ENCODE measurements at places on chromosomes 1 and 21. TPM values are rescaled to one million over a fixed set of nuclear protein-coding genes. Genes with fewer than 3 reads are reported as not detected.

DNA sequence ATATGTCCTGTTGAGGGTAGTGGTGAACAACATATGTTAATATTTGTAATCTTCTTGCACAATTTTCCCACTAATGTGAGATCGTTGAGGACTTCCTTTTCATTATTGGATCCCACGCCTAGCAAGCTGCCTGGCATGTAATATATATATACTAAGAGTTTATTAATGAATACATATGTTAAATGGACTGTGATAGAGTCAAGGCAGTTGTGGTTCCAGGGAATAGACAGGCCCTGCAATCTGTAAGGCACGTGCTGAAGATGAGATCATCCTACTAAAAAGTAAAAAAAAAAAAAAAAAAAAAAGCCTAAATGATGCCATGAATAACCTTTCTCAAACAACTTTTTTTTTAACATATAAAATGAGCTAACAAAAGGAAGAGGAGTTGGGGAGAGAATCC is 28.9 kb downstream of the PLPPR5 start:
- DNase-seq = no peak

DNA sequence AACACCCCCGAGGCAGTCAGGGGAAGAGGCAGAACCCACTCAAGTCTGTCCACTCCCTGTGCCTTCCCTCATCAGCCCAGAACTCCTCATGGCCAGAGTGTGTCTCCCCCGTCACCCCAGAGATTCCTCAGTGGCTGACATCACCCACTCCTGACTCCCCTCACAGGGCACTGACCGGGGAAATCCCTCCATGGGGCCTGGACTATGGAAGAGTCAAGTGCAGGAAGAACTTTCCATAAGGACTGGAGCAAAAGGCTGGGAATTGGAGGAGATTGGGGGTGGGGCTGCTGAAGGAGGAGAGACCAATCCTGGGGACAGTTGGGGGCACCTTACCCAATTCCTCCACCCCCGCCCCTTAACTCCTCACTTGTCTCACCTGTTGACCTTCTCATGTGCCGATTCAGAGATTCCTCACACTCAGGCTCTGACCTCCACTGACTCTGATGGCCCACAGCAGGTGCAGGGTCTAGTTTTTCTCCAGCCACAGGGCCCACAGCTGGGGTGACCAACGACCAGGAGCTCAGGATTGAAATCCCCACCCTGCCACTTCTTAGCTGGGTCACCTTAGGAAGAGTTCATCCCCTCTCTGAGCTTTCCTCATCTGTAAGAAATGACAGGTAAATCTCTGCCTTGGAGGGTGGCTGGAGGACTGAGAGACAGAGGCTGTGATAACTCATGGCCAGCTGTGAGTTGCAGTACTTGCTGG is 481 bp upstream of the EXTL1 start:
- DNase-seq = no peak

DNA sequence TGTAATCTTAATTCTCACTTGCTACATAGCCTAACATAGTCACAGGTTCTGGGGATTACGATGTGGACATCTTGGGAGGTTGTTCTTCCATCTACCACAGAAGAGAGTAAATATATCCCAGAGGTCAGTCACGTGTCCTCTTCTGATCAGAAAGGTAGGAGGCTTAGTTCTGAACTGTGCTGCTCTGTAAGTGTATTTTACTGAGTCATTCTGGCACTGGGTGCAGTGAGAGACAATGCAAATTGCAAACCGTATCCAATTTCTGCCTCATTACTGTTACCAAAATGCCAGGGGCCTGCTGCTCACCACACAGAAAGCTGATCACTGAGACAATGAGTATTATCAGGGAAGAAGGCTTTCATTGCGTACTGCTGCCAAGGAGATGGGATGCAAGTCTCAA is 104.0 kb downstream of the GABPA start:
- peak; percentile 32 for DNase-seq

- DNase-seq = peak; percentile 32
These were observed 12.5 kb downstream of the TRAF3IP3 start for GRCh38 chr1:209768354-209768774.

The GBP5 gene
- not detected for total RNA-seq

- no peak for DNase-seq
These were observed 15.7 kb downstream of the AVPR1B start for GRCh38 chr1:206101351-206102045.

The ACTL8 gene
- total RNA-seq = not detected

DNA sequence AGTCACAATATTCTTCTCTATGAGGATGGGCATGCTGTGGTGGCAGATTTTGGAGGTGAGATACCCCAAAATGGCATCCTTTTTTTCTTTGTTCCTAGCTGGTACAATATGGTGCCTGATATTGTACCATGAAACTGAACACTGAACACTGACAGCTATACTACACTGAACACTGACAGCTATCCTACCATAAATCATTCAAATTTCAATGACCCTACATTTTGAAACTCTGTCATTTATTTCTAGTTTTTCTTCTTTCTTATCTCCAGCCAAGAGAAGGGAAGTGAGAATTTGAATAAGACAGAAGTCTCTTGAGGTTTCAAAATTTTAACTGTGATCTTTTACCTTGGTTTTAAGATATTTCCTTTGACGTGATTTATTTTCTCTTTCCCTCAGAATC is 76.3 kb downstream of the LRRC53 start:
- no peak for DNase-seq

The ACKR1 gene
- not detected for total RNA-seq

DNA sequence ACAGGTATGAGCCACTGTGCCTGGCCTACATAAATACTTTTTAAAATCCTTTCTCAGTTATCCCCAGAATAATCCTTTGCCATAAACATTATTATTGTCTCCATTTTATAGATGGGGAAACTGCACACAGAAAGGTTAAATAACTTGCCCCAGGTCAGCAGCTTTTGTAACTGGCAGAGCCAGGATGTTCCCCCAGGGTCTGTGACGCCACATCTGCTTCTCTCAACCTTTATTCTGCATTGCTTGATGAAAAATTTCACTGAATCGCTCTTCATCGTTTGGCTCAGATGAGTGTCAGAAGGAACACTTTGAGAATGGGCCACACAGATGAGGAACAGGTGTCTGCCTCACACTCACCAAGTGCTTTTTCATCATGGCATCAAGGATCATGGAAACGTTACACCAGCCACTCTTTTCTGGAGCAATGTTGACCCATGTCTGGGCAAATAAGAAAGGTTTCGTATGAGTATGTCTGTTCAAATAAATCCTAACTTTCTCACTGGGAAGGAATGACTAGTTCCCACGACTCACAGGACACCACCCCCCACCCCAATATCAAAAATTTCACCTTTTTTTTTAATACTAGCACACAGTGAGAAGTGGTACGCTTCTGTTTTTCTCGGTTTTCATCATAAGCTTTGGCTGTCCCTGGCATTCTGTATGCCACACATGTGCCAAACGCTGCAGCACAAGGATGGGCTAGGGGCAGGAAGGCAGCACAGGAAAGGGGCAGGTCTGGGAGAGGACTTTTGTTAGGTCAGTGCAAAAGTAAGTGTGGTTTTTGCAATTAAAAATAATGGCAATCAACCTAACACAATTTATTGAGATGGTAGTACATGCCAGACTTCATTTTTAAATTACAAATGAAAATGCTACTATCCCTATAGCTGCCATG is 9.0 kb upstream of the PTGFRN start:
- DNase-seq = no peak

DNA sequence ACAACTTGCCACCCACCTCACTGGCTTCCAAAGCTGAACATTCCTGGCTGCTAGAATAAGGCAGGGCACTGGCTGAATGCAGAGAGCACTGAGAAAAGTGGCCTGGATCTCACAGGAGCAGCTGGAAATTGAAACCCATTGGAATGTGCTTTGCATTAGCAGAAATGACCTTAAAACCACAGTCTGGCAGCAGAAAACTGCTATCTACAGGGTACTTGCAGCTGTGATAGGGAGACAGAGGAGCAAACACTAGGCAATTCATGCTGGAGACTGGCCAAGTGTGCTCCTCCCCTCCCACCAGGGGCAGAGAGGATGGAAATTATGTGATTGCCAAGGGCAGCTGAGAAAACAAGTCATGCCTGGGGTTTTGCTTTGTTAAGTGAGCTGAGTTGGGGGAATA is 47.2 kb downstream of the HSD3B1 start:
- DNase-seq = peak; percentile 74

The FGR gene
- total RNA-seq = 0.50 TPM

DNA sequence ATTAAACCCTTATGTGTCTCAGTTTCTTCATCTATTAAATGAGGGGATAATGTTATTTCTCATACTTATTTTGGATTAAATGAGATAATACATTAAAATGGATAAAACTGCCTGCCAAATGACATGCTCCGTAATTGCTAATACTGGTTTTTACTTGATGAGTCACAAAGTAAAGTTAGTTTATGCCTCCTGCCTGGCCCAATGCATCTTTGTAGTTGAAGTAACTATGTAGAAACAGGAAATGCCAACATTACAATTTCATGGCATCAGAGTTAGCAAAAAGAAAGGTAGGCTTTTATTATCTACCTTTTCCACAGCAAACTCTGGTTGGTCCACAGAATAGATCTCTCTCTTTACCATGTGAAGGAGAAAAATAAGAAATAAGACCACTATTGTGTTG is 214.5 kb downstream of the TBX15 start:
- DNase-seq = peak; percentile 9

The SPRR2B gene
- not detected for total RNA-seq

- DNase-seq = no peak
These were observed 894 bp upstream of the TSEN15 start for GRCh38 chr1:184050636-184051035.

The OR2AK2 gene
- not detected for total RNA-seq

The AGT gene
- 0.17 TPM for total RNA-seq

The STYXL2 gene
- total RNA-seq = not detected

- DNase-seq = no peak
These were observed 6.4 kb downstream of the IL12RB2 start for GRCh38 chr1:67313934-67314671.

GRCh38 chr1:188127507-188127906 is 1298.8 kb downstream of the PLA2G4A start:
- peak; percentile 14 for DNase-seq

DNA sequence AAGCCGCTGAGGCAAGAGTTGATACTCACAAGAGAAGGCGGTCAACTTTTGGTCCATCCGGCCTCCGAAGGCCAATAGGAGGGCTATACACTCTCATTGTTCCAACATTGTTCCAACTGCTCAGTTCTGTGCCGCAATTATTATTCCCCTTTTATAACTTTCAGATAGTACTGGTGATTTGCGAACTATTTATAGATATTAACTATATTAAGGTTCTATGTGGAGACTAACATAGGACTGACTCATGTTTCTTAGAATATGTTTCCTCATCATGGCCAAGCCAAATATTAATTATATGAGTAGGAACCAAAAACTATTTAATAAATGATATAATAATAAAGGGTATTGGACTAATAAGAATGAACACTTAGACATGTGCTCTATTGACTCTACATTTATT is 96.7 kb upstream of the LBR start:
- no peak for DNase-seq

GRCh38 chr1:17167041-17167785 is 37.7 kb upstream of the PADI1 start:
- no peak for DNase-seq

GRCh38 chr21:35025206-35026152 is 23.6 kb downstream of the RUNX1 start:
- no peak for DNase-seq

DNA sequence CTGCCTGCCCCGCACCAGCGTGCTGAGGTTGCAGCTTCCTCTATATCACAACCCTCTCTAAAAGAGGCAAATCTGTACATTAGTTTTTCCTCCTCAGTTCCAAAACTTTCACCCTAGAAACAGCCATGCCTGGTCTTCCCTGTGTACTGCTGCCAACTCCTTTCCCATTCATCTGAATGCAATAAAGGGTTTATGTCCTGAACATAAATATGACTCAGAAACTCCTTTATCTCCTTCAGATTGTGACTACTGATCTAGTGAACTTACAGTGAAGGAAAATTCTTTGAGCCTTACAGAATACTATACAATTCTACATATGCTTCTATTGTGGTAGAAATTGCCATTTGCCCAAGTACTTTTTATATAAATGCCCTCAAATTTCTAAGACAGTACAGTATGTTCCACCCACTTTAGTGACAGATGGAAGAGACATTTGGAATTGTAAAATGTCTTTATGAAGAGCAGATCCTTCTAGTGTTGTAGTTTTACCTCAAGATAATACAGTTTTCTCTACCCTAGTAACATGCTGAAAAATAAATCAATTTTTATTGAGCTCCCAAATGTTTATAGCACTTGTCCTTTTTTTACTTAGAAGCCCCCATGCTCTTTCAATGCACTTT is 345.1 kb upstream of the SNX7 start:
- DNase-seq = peak; percentile 46

GRCh38 chr1:30794260-30794659 is 36.7 kb upstream of the LAPTM5 start:
- DNase-seq = no peak

The LIN28A gene
- total RNA-seq = not detected

- DNase-seq = peak; percentile 54
These were observed 15.4 kb downstream of the EFNA3 start for GRCh38 chr1:155093911-155094621.

The SEC16B gene
- not detected for total RNA-seq

DNA sequence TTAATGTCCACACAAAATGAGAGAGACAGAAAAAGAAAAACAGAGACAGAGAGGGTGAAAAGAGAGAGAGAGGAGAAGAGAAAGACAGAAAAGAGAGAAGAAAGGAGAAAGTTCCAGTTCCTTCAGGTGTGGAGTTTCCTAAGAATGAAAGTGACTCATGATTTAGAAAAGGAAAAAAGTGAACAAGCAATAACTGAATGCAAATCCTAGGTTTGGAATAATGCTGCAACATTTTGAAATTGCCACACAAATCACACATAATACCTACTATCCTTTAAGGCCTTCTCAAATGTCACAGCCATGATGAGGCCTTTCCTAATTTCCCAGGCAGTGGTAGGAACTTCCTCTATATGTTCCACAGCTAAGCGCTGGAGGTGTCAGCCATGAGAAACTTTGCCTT is 31.5 kb upstream of the XPR1 start:
- no peak for DNase-seq

DNA sequence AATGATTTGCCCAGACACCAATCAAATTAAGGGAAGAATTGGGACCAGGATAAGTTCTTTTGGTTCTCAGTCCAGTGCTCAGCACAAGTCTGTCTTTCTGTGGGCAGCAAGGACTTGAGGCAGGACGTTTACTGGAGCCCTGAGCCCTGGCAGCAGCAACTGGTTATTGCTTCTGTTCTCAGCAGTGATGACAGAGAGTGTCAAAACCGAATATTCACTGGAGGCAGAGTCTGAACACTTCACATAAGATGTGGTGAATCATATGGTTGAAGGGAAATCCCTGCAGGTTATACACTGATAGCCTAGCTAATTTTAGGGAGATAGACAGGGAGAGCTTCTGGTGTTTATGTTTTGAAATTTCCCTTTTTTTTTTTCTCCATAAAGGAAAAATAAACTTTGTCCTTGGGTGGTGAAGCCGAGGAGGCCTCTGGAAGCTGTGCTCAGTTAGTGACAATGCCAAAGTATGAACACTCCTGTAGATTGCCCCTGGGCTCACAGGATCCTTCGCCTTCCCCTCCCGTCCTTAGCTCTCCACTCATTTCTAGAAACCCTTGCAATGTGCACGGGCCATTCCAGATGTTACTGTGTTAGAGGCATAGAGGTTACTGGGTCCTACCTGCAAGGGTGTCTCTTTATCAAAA is 26.3 kb upstream of the TSPAN2 start:
- peak; percentile 44 for DNase-seq

The SLAMF6 gene
- not detected for total RNA-seq

GRCh38 chr1:93588955-93589354 is 92.7 kb downstream of the BCAR3 start:
- no peak for DNase-seq

The EPRS1 gene
- total RNA-seq = 171 TPM

The CFHR5 gene
- total RNA-seq = not detected

- no peak for DNase-seq
These were observed 35.1 kb downstream of the RNF2 start for GRCh38 chr1:185080422-185080821.

GRCh38 chr1:177451191-177451590 is 280.4 kb downstream of the BRINP2 start:
- no peak for DNase-seq
